Stimulated activated CD8-positive, alpha-beta memory T cell treated with anti-CD3 and anti-CD28 coated beads, Interleukin-4, amount 100 ng/mL, for 24 hours (primary cell): ENCODE measurements at places on chromosomes 1 and 21.

GRCh38 chr1:155776414-155776813, 80.6 kb downstream of the GON4L start:
- DNase-seq, result no peak

- no peak for DNase-seq
Observed at GRCh38 chr1:100100202-100100601, 32.5 kb downstream of the SASS6 start.

GRCh38 chr1:244171241-244171985, 120.3 kb downstream of the ZBTB18 start:
- no peak for DNase-seq

- no peak for DNase-seq
Observed at GRCh38 chr1:7375781-7376660, 395.1 kb upstream of the VAMP3 start.

- no peak for DNase-seq
Observed at GRCh38 chr1:185488808-185489207, 171.8 kb upstream of the IVNS1ABP start.

DNA sequence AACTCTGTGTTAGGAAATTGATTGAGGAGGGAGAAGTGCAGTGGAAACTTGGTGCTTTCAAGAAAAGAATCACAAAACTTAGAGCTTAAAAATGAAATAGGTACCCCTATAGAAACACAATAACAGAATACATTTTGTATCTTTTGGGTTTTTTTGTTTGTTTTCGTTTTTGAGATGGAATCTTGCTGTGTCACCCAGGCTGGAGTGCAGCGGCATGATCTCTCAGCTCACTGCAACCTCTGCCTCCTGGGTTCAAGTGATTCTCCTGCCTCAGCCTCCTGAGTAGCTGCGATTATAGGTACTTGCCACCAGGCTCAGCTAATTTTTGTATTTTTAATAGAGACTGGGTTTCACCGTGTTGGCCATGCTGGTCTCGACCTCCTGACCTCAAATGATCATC, 51.5 kb upstream of the RAVER2 start:
- DNase-seq, result no peak

DNA sequence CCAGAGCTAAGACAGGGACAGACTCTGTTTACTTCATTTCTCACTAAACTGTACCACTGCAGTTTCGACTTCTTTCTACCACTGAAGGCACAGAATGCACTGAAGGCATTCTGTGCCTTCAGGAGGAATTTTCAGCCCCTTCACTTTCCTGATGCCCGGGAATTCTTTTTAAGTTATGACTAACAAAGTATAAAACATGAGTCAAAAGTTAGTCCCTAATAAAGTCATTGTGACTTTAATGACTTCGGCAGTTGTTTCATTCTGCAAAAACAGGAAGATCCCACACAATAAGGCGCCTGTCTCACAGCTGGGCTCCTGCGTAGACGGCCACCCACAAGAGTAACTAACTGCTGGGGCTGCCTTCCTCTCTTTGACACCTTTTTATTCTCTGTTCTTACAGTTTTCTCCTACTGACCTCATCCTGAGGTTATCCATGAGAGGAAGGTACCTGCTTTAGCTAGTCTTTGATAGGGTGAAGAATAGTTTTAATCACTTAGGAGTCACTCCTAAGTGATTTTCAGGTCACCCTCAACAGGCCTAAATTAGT, 183.9 kb upstream of the SGIP1 start:
- no peak for DNase-seq

DNA sequence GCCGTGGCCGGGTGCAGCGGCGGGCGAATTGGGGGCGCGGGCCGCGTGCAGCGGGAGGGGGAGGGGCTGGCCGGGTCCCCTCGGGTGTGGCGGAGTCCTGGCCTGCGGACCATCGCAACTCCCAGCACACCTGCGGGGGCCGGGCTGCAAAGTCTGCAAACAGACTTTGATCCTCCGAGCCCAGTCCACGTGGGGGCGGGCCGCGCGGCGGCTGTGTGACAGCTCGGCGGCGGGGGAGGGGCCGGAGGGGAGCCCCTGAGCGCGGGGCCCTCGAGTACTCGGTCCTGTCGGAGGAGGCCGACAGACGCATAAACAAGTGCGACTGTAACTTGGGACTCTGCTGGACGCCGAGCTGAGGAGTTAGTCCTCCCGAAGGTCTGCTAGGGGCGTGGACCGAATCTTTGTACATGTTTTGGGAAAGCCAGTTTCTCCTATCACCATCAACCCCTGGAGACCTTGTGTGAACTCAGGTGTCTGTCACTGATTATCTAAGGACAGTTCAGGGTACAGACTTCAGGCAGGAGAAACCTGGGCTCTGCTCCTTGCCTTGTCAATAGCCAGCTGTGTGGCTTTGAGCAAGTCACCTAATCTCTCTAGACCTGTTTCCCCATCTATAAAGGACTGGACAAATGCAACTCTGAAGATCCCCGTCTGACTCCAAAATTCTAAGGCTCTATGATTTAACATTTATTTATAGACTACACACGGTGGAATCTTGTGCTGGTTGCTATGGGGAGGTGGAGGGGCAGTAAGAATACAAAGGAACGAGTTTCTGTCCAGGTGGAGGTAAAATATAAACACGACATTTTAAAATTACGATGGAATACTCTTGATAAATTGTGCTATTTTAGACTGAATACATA, 710 bp upstream of the SLC30A1 start:
- DNase-seq, result no peak

- DNase-seq, result no peak
Observed at GRCh38 chr1:214086945-214087344, 99.2 kb downstream of the PROX1 start.
